Body of pancreas (tissue), 4 donors: ENCODE measurements at places on chromosomes 12 and 14. TPM values are rescaled to one million over a fixed set of nuclear protein-coding genes. Genes with fewer than 3 reads are reported as not detected.

DNA sequence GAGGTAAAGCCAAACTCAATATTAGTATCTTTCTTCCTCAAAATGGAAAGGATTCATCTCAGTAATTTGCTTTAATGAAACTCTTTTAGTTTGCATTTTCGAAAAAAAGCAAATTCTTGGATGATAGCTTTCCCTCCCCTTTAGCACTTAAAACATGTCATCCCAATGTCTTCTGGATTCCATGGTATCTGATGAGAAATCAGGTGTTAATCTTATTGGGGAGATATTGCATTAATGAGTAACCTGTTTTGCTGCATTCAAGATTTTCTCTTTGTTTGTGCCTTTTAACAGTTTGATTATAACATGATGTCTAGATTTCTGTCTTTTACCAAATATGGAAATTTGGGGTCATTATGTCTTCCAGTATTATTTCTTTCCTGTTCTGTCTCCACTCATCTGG is 405.1 kb upstream of the FOXG1 start:
- DNase-seq, result no peak

DNA sequence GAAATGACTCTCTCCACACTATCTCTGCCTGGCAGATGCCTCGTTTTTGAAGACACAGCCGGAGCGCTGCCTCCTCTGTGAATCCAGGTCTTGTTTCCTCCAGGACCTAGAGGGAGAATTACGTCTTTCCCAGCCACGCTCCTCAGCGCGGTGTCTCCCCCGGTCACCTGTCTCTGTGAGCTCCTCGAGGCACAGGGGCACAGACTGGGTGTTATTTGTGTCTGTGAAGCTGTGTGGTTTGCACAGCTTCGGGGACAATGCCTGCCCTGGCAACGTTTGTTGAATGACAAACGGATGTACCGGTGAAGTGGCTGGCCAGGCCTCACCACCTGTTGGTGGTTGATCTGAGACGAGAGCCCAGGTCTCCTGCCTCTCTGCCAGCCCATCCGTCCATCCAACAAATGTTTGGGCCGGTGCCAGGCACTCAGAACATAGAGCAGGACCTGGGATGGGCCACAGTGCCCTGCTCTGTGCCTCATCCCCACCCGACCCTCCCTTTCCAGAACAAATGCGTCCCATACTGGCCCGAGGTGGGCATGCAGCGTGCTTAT is 6.1 kb downstream of the PTPN6 start:
- no peak for DNase-seq

GRCh38 chr12:118514297-118514696 is 137.9 kb downstream of the SUDS3 start:
- DNase-seq, result no peak

GRCh38 chr12:132218915-132219314 is 74.7 kb downstream of the NOC4L start:
- peak; percentile 19 for DNase-seq

DNA sequence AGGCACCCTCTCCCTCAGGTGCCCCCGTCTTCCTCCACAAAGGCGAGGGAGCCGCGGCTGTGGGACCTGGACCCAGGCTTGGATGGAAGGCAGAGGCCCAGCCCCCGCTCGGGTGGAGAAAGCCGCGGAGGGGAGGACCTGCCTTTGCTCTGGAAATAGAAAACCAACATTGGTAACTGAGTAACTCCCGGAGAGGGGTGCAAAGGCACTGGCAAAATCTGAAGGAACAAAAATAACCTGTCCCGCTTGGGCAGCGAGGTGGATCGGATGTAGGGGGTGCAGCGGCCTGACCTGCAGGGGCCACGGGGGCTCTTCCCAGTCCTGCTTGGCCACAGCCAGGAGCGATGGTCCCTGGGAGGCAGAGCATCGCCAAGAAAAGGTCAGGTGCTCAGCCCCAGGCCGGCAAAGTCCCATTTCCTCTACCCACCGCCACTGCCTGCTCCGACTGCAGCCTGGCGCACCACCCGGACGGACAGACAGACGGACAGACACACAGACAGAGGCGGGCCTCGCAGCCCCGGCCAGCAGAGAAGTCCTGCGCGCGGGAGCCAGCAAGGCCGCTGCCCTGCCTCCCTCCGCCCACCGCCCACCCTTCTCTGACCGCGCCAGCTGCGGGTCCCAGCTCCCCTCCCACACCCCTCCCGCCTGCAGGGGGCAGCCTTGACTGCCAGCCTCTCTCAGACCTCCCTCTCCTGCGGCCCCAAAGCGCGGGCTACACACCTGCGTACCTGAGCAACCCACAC is 21.4 kb upstream of the TMEM106C start:
- peak; percentile 45 for DNase-seq

GRCh38 chr12:795305-795704 is 42.9 kb downstream of the WNK1 start:
- DNase-seq, result no peak

- DNase-seq, result no peak
These were observed 87.1 kb downstream of the KIF21A start for GRCh38 chr12:39355841-39356240.

DNA sequence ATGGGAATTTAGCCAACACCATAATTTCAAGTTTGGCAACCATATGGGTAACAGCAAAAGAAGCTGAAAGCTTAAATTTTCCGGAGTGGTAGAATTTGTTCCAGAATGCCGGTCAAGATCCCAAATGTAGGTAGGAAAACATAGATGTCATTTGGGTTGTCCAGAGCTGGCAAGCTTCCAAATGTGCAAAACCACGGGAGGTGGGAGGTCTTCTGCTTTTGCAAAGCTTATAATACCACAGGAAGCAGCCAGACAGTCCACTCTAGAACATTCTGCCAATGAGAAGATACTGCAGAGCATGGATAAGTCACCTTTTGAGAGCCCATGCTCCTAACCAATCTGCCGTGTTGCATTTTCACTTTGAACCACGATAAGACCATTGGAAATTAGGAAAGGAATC is 26.4 kb upstream of the BATF start:
- DNase-seq, result no peak

DNA sequence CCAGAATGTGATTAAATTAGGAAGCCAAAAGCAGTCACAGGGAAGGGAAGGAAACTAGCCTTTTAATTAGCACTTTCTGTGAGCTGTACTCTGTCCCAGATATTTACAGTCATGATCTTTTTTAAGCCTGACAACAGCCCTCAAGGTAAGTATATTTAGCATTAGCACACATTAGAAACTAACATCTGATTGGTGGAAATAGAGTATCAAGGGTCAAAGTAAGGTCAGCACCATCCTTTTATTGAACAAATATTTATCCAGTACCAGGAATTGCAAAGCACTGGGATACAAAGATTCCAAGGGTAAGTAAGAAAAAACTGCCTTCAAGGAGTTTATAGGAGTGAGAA is 28.2 kb downstream of the RPGRIP1 start:
- no peak for DNase-seq

- peak; percentile 10 for DNase-seq
These were observed 1.7 kb upstream of the CFAP251 start for GRCh38 chr12:121916719-121917118.

TOMM20L gene
- total RNA-seq, result 19.7 TPM

GRCh38 chr12:19749906-19750574 is 310.7 kb downstream of the AEBP2 start:
- no peak for DNase-seq

DNA sequence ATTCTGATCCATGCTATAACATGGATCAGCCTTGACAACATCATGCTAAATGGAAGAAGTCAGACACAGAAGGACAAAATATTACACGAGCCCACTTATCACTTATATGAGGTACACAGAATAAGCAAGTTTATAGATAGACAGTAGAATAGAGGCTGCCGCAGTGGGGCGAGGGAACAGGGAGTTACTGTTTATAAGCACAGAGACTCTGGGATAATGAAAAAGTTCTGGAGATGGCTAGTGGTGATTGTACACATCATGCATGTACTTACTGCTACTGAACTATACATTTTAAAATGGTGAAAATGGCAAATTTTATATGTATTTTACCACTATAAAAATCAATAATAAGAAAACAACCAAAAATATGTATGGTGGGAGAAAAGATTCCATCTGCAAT is 95.2 kb upstream of the PSMC1 start:
- DNase-seq, result no peak

SLC6A12 gene
- total RNA-seq, result 6.7 TPM

NR1H4 gene
- total RNA-seq, result 1.3 TPM

IL23A gene
- total RNA-seq, result not detected

DNA sequence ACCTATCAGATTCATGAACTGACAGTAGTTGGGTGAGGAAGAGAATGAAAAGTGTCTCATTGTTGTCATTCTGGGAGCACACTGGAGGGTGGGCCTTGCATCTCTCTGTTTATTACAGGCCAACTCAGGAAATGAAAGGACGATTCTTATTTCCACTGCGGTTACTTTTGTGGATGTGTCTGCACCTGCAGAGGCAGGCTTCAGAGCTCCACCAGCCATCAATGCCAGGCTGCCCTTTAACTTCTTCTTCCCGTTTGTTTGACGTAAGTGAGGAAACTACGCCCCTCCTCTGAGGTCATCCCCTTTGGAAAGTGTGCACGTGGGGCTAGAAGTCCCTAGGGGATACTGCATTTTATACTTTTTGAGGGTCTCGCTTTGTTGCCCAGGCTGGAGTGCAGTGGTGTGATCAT is 33.7 kb downstream of the TCTN1 start:
- no peak for DNase-seq

DNA sequence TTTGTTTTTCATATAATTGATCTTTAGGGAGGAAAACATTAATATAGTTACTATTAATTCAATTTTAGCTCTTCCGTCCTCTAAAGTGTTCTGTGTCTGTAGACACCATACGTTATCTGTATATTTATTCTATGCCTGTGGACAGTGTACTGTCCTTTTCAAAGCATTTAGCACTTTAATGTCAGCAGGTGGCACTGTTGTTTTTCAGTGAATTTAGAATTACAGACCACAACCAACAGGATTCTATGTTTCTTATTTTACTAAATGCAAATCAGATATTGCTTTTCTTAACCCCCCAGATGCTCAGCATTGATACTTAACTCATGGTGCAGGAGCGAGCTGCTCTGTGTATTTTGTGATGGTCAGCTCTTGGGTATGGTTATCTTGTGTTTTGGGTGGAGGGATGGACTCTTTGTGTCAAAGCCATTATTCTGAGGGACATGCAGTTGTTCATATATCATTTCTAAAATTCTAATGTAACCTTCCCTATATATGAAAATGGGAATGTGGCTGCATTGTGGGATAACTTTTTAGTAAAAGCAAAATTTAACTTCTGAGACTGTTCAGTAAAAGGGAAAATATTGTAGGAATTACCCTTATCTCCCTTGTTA is 65.2 kb downstream of the PAPOLA start:
- DNase-seq, result no peak

ERBB3 gene
- total RNA-seq, result 74.8 TPM

- no peak for DNase-seq
These were observed 11.3 kb downstream of the GNPTAB start for GRCh38 chr12:101819467-101819866.

- DNase-seq, result no peak
These were observed 626.6 kb upstream of the TMEM132C start for GRCh38 chr12:127640181-127640886.

GRCh38 chr12:2114071-2114470 is 61.3 kb downstream of the CACNA1C start:
- no peak for DNase-seq

FAM181A gene
- total RNA-seq, result not detected

- no peak for DNase-seq
These were observed 7.5 kb downstream of the HEBP1 start for GRCh38 chr12:12992418-12993130.

- DNase-seq, result no peak
These were observed 56.0 kb downstream of the FBXO34 start for GRCh38 chr14:55327179-55327578.

GRCh38 chr12:67326637-67327036 is 57.5 kb downstream of the CAND1 start:
- DNase-seq, result no peak

GRCh38 chr12:92628476-92628875 is 74.3 kb upstream of the PLEKHG7 start:
- DNase-seq, result no peak

GRCh38 chr12:112907415-112908157 is 824 bp downstream of the OAS1 start:
- no peak for DNase-seq

EIF2S3B gene
- not detected for total RNA-seq

DNA sequence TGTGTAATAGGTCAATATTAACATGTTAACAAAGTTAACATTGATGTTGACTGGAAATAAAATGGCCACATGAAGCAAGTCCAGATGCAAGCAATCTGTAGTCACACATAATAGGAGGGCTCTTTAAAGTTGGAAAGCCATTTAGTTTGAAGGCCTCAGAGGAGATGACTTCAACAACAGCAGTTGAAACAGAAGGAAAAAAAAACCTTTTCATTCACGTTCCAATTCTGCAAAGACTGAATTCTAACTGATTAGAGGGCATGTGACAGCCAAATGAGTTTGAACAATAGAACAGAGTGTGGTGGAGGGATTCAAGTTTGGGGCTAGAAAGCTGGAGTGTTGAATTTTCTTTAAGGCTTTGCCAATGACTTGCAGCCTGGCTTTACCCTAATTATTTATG is 41.5 kb upstream of the DAAM1 start:
- no peak for DNase-seq

- no peak for DNase-seq
These were observed 191.5 kb upstream of the BTG1 start for GRCh38 chr12:92337128-92337527.

- DNase-seq, result no peak
These were observed 180.2 kb downstream of the EPS8 start for GRCh38 chr12:15608941-15609340.

RAB5B gene
- total RNA-seq, result 28.3 TPM
